Hematopoietic multipotent progenitor cell treated with erythropoietin and hydrocortisone succinate and interleukin-3 and kit ligand, for 15 days (in vitro differentiated cells): ENCODE measurements at places on chromosomes 13 and 19.

DNA sequence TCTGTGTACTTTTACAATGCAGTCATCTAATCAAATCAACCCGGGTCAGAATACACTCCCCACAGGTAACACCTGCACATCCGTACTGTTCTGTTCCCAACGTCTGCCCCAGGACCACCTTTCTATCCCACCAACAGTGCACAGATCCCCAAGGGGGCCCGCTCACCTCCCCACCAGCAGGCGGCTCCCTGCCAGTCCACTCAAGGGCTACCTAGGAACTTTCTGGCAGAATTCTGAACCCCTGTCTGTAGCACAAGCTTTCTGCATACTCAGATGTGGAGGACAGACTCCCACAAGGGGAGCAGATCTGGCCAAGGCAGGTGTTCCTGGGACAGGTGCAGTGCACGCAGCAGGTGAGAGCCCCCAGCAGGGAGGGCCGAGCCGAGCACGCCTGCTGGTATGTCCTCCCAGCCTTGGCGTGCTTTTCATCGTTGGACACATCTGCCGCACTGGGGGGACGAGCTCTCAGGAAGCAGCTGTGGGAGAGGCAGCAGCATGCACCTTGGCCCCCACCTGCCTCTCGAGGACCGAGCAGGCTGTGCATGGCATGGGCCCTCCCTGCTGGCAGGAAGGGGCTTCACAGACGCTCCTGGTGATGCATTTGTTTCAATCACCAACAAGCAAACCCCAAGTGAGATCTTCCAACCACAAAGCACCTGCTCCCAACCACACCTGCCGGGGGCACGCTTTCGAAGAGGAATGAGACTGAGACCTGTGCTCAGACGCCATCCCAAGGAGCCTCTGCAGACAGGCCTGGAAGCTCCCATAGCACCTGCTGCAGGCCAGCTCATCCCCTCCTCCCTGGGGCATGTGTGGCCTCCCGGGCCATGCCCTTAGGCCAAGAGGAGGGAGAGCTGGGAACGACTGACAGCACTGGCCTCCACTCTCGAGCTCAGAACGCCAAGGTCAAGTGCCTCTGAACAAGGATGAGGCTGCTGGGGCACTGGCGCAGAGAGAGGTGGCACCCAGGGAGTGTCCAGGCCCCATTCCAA lies 35.9 kb downstream of the RAB20 start:
- DNase-seq: no peak

- DNase-seq: no peak
Observed at GRCh38 chr13:24716446-24716845, 36.2 kb downstream of the ATP12A start.

- DNase-seq: no peak
Observed at GRCh38 chr13:110114316-110114715, 192.6 kb downstream of the COL4A1 start.

GRCh38 chr13:40190641-40191100 lies 475.8 kb downstream of the FOXO1 start:
- no peak for DNase-seq

- DNase-seq: peak; percentile 25
Observed at GRCh38 chr19:2423071-2423914, 4.1 kb downstream of the TIMM13 start.

DNA sequence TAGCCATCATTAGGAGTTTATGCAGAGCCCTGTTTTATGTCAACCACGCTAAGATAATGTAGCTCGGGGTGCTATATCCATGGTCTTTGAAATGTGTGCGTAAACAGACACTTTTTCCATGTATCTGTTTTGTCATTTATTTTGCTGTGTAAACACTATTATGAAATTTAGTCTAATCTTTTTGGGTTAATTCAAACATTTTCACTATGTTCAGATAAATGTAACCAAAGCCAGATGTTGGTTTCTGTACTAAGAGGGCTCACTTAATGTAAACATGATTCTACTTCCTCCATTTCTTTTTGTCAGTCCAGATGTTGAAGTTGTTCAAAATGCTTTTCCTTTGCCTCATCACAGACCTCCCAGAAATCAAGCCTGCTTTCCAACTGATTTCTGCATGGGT lies 499.5 kb upstream of the GPC6 start:
- no peak for DNase-seq

GRCh38 chr19:14105680-14106079 lies 11.9 kb downstream of the PRKACA start:
- DNase-seq: no peak

DNA sequence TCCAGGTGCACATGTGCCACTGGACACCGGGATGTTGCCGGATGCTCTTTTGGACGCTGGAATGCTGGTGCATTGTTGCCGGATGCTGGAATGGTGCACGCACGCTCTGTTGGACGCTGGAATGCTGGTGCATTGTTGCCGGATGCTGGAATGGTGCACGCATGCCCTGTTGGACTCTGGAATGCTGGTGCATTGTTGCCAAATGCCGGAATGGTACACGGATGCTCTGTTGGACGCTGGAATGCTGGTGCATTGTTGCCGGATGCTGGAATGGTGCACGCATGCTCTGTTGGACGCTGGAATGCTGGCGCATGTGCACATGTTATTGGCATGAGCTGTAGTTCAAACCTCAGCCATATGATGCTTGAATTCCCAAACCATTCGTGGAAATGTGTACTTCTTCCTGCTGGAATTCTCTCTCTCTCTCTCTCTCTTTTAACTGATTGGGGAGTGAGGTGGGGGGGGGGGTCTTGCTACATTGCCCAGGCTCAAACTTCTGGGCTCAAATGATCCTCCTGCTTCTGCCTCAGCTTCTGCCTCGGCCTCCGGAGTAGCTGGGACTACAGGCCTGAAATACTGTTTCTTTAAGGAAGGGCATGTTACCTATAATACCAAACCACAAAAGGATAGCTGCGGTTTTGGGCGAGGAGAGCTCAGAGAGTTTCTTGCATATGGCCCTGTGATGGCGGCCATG lies 1.2 kb upstream of the MCF2L start:
- no peak for DNase-seq

GRCh38 chr13:57437587-57437986 lies 194.0 kb upstream of the PCDH17 start:
- no peak for DNase-seq

GRCh38 chr13:101025519-101025918 lies 350.9 kb upstream of the TMTC4 start:
- DNase-seq: no peak

- no peak for DNase-seq
Observed at GRCh38 chr13:28510066-28510465, 15.1 kb upstream of the FLT1 start.

GRCh38 chr19:12789098-12789903 lies 2.0 kb upstream of the JUNB start:
- DNase-seq: peak; percentile 58
